NCI-H1930 (cell line): ENCODE measurements at places on chromosomes 5 and 9.

DNA sequence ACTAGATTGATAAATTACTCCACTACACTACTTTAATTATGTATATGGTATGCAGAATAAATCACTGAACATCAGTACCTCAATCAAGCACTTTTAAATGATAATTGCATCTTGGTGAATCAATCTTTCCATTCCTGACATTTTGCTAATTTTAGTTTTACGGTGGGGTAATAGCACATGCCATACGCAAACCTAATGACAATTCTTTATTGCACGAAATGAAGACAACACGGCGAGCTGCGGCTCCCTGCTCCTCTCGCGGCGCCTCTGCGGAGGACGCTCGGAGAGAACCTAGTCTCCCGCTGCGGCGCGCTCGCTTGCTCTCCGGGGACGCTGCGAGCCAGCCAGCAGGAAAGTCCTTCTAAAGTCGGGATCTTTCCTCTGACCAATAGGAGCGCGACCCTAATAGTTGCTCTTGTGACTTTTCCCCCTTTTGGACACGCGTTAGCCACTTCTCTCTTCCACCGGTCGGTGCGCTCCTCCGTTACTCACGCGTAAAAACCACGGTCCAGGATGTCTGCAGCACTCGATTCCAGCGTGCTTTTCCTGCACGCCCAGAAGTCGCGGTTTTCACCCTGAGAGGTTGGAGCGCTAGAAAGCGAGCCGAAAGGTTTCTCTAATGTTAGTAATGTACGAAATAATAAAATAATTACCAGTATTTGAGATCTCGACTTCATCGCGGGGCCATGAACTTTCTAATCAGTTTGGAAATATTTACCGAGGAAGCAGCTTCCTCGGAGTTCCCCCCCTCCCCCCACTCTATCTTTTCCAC lies 1.0 kb upstream of the MEF2C start:
- no peak for DNase-seq

- DNase-seq: peak; percentile 45
Observed at GRCh38 chr5:982377-983237, 26.0 kb upstream of the NKD2 start.

- no peak for DNase-seq
Observed at GRCh38 chr9:106864373-106865143, 1.6 kb downstream of the ZNF462 start.

DNA sequence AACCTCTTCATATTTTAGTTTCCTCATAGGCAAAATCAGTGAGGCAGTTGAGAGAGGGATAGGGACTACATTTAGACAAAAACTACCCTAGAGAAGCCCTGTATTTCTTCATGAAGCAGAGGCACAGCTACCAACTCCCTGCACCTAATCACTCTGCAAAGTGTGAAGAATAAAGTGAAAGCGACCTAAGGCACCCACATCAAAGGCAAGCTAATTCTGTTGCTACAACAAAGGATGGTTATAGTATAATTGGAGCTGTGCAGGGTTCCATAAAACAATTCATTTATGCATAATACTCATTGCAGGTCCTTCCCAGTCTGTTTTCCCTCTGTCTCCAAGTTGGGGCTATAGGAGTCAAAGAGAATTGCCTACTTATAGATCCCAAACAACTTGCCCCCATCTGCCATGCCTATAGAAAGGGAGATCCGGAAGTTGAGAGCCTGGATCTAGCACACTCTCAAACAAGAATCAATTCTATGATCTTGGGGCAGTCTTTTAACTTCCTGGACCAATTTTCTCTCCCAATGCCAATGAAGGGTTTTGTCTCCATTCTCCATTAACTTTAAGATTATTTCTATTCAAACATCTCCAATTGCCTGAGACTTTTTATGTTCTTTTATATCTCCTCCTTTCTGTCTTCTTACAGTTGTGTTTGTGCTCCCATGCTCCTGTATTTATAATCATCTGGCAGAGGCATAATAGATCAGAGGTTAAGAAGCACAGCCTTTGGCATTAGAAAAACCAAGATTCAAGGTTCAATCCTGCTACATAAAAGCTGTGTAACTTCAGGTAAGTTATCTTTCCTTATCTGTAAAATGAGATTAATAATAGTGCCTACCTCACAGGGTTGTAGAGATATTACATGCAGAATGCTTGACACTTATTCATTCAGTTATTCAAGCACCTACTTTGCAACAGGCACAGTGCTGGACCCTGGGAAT lies 56.0 kb upstream of the PTGER4 start:
- DNase-seq: no peak

DNA sequence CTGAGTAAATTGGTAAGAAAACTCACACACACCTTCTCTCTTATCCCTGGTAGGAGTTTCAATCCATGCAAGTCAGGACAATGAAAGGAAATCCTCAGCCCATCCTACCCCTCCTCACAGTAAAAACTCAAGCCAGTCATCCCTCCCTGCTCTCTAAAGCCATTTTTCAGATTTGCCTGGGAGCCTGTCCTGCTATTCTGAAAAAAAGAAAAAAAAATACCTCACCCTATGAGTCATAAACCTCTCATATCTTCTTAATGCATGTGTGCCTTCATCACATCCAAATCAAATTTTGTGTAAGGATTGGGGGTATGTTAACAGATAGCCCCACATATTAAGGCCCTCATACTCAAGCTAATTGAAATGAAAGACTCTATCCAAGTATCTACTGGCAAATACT lies 14.1 kb downstream of the UGT3A2 start:
- no peak for DNase-seq

DNA sequence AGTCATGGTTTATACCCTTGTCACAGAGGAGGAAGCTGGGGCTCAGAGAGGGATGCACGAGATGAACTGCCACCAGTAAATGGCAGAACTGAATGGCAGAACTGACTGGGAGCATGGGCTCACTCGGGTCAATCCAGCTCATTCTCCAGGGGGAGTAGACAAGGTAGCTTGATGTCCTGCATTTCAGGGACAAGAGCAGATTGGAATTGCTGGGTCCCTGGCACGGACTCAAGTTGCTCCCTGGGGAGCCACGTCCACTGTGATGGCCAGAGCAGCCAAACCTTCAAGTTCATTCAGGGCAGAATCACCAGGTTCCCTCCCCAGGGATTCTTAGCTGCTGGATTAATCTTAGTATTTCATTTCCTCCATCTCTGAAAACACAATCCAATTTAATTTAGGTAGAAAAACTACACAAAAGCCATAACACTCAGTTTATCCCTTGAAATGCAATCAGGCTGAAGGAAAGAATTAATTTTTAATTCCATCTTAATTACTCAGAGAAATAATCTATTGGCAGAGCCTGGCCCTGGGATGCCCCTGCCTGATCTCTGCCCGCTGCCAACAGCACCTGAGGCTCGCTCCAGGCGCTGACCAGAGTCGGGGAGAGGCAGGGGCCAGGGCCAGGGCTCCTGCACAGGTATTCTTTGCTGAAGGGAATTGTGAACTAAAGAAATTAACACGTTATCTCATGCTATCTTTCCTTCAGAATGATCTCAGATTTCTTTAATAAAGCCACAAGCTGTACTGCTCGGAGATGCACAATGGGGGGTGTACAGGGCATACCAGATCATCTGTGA lies 42.0 kb upstream of the UNC5A start:
- no peak for DNase-seq
